CD4-positive, alpha-beta T cell treated with Interferon alpha-2 for 1 hour (primary cell): ENCODE measurements at places on chromosomes 16 and 17.

DNA sequence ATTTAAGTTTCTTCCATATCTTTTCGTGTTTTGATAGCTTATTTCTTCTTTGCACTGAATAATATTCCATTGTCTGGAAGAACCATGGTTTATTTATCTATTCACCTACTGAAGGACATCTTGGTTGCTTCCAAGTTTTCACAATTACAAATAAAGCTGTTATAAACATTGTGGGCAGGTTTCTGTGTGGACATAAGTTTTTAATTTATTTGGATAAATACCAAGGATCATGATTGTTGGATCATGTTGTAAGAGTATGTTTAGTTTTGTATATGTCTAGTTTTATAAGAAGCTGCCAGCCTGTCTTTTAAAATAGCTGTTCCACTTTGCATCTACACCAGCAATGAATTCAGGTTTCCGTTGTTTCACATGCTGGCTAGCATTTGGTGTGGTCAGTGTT is 339.4 kb downstream of the CDH11 start:
- DNase-seq: no peak

DNA sequence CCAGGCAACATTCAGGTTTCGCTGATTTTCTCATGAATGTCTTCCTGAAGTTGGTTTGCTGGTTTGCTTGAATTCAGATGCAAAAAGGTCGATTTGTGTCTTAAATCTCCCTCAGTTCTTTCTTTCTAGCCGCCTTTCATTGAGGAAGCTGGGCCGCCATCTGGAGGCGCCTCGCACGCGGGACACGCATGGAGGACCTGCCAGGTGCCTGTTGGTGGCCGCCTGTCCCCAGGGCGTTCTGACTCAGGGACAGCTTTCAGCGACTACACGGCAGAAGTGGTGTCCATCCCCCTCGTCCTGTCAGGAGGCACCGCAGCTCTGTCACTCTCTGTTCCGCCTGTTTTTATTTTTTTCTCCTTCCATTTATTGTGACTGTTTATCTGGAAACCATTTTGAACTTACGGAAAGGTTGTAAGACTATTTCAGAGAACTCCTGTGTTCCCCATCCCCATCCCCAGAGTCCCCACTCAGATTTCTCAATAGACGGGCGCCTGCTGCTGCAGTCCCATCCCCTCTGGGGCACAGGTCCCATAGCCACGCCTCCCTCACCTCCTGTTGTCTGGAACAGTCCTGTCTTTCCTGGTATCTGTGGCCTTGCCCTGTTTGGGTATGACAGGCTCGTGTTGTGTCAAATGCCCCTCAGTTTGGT is 33.2 kb downstream of the COX4I1 start:
- DNase-seq: no peak

DNA sequence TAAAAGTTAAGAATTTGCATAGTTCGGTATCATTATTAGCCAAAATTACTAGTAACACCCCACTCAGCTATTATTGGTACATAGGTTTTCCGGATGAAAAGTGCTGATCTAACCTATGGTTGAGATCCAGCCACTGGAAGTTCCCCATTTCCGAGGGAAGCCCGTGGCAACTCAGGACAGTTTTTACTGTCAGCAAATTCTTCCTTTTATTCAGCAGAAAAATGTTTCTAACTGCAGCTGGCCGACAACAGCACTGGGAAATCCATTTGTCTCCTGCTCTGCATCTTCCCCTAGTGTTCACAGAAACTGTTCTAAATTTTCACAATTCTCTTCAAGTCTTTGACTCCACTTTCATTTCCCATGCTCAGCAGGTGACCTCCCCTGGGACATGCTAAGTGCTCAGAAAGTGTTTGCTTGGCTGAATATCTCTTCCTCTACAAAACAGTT is 15.5 kb upstream of the MMD start:
- DNase-seq: no peak

- DNase-seq: peak; percentile 67
Observed at GRCh38 chr16:81006211-81006812, 373 bp downstream of the CMC2 start.

- peak; percentile 54 for DNase-seq
Observed at GRCh38 chr17:48543107-48543853, 1.6 kb downstream of the HOXB2 start.

GRCh38 chr16:85365120-85365519 is 248.0 kb upstream of the GSE1 start:
- no peak for DNase-seq

DNA sequence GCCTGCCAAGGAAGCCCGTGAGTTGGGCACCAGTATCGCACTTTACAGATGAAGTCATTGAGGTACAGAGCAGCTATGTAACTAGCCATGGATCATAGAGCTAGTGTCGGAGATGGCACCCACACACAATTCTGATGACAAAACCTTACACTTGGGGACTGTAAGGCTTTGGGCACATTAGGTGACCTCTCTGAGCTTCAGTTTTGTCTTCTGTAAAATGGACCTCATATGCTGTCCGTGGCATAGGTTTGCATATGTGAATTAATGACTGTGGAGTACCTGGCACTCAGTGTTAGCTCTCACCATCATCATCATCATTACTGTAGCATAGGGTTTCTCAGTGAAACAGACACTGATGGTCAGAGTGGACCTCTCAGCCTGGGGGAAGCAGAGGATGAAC is 50.3 kb downstream of the CMIP start:
- DNase-seq: no peak

GRCh38 chr16:17607609-17608008 is 136.8 kb upstream of the XYLT1 start:
- DNase-seq: no peak

- no peak for DNase-seq
Observed at GRCh38 chr17:69650881-69651280, 236.4 kb downstream of the MAP2K6 start.

DNA sequence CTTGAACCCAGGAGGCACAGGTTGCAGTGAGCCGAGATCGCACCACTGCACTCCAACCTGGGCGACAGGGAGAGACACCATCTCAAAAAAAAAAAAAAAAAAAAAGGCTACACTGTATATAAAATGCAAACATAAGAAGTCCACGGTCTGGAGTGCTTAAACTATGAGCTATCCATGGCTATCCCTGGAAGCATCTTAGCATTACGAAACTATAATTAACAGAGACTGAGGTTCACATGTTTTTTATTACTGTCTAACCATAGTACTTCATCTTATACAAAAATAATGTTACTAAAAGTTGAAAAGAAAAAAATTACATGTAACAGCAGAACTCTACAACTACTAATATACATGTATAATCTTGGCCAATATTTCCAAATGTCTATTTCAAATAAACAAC is 32.8 kb downstream of the HELZ start:
- DNase-seq: no peak

- DNase-seq: no peak
Observed at GRCh38 chr17:80166446-80166845, 3.4 kb upstream of the CARD14 start.

DNA sequence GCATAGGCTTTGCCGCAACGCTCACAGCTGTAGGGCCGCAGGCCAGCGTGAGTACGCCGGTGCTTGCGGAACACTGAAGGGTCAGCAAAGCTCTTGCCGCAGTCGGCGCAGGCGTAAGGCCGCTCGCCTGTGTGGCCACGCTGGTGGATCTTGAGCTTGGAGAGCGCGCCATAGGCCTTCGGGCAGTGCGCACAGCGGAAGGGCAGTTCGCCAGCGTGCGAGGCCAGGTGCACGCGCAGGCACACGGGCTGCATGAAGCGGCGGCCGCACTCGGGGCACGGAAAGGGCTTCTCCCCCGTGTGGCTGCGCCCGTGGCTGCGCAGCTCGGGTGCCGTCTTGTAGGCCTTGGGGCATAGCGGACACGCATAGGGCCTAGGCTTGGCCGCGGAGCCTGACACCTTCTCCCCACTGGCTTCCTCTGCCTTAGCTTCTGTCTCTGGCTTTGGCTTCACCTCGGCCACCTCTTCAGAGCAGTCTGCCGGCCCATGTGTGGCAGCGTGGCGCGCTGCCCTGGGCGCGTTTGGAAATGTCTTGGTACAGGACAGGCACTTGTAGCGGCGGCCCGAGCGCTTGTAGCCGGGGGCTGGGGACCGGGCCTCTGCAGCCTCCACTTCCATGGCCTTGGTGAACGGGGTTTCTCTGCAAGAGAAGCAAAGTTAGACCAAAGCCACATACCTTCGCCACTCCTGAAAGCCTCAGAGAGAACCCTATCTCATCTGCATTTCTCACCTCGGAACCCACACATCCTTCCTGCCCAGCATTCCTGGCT is 10.0 kb downstream of the ZNF668 start:
- peak; percentile 34 for DNase-seq

GRCh38 chr16:70708366-70709246 is 22.8 kb upstream of the MTSS2 start:
- no peak for DNase-seq

GRCh38 chr17:21602176-21602575 is 90.1 kb upstream of the KCNJ18 start:
- no peak for DNase-seq

GRCh38 chr17:71395901-71396300 is 724.9 kb upstream of the SOX9 start:
- no peak for DNase-seq

- DNase-seq: no peak
Observed at GRCh38 chr16:76232704-76233103, 44.5 kb upstream of the CNTNAP4 start.

DNA sequence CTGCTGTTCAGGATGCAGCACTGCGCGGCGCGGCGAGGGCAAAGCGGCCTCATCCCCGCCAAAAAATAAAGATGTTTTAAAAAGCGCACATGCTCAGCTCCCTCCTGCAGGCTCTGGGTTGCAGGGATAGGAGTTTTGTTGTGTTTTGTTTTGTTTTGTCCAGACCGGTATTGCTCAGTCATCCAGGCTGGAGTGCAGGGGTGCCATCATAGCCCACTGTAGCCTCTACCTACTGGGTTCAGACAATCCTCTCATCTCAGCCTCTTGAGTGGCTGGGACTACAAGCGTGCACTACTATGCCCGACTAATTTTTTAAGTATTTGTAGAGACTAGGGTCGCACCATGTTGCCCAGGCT is 636 bp downstream of the WWOX start:
- DNase-seq: no peak

DNA sequence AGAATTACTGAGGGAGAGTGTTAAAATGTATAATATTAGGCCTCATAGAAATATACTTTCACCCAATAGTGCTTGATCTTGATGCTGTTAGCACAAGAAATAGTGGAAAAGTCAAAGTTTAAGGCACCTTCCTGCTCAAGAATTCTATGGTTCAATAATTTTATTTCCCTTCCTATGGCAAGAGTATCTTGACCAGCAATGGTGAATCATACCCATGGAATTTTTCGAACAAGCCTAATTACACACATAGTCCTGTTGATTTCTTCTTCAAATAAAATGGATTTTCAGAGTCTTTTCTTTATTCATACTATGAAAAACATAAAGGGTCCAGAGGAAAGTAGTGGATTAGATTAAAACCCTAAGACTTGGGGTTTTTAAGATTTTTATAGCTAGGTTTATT is 810.6 kb downstream of the CDH11 start:
- DNase-seq: no peak

- DNase-seq: no peak
Observed at GRCh38 chr17:10843811-10844210, 5.9 kb upstream of the PIRT start.

- DNase-seq: no peak
Observed at GRCh38 chr17:73155410-73156165, 9.2 kb upstream of the SSTR2 start.

DNA sequence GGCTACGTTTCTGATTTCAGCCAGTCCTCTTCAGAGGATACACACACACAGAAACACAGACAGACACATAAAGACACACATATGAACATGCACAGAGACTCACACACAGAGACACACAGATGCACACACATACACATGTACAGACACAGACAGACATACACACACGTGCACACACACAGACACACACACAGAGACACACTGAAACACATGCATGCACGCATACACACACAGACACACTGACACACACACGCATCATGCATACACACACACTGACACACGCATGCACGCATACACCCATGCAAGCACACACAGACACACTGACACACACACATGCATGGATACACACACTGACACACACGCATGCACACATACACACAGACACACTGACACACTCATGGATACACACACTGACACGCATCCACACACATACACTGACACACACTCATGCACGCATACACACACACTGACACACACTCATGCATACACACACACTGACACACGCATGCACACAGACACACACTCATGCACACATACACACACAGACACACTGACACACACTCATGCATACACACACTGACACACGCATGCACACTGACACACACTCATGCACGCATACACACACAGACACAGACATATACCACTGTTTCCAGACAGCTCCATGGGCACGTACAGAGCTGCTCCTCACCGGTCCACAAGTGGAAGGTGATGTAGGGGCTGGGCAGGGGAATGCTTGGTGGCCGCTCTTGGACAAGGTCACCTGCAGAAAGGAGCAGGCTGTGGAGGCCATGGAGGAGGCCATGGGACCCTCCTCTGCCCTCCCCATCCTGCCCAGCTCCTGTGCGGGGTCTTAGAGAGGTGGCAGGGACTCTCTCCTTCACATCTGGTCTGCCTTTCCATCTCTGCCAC is 30.1 kb upstream of the MFSD6L start:
- DNase-seq: no peak

- DNase-seq: no peak
Observed at GRCh38 chr17:80851277-80851925, 140.2 kb upstream of the CHMP6 start.

DNA sequence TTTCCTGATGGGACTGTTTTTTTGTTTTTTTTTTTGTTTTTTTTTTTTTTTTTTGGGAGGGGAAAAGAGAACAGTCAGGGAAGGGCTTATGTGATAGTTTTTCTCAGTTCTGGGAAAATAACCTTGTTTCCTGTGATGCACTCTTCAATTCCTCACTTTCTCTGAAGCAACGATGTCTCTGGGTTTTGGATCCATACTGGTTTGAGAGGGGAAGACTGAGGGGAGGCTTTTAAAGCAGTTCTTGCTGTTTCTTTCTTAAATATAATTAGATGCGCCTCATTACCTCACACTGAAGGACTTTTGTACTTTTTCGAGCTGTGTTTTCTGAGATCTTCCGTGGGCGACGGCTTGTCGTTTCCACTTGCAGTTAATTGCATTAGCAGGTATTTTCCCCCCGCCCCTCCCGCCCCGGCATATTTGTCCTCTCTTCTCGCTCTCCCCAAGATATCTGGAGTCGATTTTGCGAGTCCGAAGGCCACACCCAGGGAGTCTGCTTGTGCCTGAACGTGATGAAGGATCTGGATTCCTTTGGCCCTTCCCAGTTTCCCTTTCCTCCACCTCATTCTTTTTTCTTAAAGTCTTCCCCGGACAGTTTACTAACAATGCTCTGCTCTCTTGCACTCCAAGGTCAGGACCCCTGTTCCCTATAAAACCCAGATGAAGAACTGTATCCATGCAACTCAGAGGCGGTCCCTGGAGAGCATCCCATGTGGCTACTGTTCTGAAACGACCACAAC is 125.2 kb upstream of the ZFHX3 start:
- DNase-seq: no peak

- DNase-seq: no peak
Observed at GRCh38 chr16:75476817-75477216, 12.3 kb upstream of the TMEM170A start.

- DNase-seq: no peak
Observed at GRCh38 chr17:17876959-17877528, 40.3 kb upstream of the SREBF1 start.

DNA sequence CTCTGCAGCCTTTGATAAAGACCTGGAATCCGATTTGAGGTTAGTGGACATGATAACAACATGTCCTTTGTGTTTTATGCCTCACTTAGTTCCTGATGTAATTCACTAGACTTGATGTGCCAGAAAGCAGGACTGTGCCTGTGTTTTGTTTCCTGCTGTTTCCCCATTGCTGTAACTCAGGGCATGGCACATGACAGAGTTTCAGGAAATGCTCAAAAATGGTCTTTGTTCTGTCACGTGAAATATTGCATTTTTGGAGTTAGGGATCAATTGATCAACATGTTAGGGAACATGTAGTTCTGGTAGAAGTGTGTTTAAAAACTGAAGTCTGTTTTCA is 32.8 kb downstream of the DHX38 start:
- DNase-seq: no peak
